Cardiac muscle cell (in vitro differentiated cells and primary cell): ENCODE measurements at places on chromosomes 5 and 9. TPM values are rescaled to one million over a fixed set of nuclear protein-coding genes. Genes with fewer than 3 reads are reported as not detected.

- DNase-seq: peak; percentile 38
These were observed 30.7 kb downstream of the EXOC3 start for GRCh38 chr5:473551-474192.

GRCh38 chr5:57824047-57824446, 341.4 kb upstream of the ACTBL2 start:
- no peak for DNase-seq

- DNase-seq: no peak
These were observed 205.7 kb upstream of the TBCA start for GRCh38 chr5:77981820-77982219.

- DNase-seq: no peak
These were observed 94.5 kb downstream of the TMC1 start for GRCh38 chr9:72615931-72616330.

DNA sequence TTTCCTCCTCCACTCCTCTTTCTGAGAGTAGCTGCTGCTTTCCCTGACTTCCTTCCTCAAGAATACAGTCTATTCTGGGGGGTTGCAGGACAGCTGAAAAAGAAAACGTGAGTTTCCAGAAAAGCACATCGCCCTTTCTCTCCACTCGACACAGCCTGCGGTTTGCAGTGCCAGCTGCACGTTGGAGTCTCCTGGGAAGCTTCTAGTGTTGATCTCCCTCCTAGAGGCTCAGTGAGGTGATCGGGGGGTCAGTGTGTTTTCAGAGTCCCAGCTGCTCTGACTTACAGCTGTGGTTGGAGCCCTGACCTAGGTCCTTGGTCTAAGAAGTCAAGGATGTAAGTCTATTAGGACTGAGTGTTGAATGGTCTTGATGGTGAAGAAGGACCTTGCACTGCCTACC, 25.0 kb upstream of the SUSD3 start:
- no peak for DNase-seq

DNA sequence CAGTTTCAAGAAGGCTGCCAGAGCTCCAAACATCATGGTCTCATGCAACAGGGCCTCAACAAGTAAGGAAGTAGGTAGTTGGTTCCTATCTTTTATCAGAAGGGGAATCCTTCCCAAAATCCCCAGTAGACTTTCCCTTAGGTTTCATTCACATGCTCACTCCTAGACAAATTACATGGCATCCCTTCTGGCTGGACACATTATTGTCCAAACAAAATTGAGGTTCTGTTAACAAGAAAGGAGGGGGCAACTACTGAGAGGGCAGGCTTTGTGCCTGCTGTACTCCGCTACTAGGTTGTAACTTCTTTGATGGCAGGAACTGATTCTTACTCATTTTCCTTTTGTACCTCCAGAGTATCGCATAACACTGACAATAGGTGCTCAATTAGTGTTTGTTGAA, 56.0 kb upstream of the OSMR start:
- DNase-seq: no peak

DNA sequence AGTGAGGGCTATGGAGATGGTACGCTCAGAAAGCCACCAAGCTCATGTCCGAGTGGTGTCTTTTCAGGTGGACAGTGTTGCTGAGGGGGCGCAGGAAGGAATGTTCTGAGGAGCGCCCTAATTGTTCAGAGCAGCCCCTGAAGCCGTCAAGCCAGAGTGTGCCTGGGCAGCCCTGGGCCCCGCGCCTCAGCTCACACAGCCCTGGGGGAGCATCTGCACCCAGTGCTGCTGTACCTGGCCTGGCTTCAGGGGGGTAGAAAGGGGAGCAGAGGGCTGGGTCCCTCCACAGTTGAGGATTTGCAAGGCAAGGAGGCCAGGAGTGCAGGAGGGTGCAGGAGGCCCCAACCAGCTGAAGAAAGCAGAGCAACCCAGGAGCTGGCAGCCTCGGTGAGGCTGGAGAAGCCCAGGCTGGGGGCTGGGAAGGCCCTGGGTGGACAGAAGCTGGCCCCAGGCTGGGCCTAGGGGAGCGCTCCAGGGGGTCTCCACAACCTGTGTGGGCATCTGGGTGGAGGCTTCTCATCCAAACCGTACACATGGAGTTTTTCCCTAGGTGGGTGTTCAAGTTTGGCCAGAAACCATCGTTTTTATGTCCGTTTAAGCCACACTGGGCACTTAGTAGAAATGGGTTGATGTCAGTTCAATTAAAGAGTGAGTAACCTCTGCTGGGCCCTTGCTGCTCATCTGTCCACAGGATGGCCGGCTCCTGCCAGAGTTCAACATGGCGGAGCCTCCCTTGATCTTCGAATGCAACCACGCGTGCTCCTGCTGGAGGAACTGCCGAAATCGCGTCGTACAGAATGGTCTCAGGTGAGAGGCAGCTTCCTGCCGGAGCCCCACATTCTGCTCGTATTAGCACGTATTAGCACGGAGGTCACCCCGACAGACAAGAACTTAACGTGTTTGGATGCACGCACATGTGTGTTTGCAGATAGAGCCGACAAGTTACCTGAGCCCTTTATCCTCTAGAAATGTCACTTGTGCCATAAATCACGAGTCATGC, 62.0 kb upstream of the CACNA1B start:
- DNase-seq: no peak

- no peak for DNase-seq
These were observed 29.8 kb upstream of the RXRA start for GRCh38 chr9:134296301-134297082.

GRCh38 chr9:120696551-120697230, 17.6 kb downstream of the MEGF9 start:
- DNase-seq: no peak

DNA sequence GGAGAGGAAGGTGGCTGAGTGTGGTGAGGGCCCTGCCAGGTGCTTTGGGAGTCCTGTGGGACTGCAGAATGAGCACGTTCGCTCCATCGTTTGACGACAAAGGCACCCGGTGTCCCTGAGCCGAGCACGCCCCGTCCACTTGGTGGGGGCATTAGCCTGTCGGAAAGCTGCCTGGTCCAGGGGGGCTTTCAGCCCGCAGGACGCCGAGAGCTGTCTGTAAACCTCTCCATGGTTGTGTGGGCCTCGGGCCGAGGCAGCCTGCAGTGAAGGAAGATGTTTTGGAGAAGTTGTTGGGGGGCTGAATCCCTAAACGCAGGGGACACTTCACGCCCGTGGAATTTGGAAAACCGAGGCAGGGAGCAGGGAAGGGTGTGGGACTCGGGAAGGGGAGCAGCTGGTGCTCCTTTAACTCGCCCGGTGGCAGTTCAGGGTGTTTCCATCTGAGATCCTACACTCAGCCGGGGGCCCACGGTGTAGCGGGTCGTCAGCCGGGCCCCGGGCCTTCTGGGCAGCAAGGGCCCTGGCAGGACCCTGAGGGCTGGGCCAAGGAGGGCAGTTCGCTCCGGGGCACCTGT, 53.8 kb downstream of the MRPL36 start:
- DNase-seq: no peak

GRCh38 chr5:127206320-127207113, 84.1 kb upstream of the MEGF10 start:
- peak; percentile 85 for DNase-seq

- DNase-seq: no peak
These were observed 128.5 kb downstream of the ZNF354C start for GRCh38 chr5:179188636-179189035.

DNA sequence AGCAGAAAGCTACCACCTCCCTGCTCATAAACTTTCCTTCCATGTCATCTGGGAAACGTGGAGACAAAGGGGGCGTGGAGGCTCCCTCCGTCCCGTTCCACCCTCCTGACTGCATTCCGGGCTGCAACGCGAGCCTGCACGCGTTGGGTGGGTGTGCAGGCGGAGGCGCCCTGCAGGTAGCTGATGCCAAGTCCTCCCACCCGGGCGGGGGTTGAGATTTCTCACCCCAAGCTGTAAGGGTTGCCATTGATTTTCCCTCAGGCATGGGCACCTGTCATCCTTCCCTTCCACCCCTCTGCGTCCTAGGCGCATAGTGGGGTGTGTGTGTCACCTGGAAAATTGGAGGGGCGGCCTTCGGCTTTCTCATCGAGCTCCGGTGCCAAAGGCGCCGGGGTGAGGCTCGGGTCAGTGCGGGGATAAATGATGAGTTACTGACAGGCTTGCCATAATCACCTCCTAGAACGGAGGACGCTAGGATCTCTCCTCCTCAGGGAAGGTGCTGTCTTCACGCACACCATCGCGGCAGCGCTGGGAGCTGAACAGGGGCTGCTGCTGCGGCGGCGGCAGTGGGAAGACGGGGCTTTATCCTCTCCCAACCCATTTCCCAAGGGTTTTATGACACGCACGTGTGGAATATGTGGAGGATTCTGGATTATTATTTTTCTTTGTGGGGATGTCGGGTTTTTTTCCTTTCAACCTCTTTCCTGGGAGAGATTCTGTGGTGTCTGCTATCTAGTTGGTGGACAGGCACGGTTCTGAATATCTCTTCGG, 973 bp downstream of the PLPPR1 start:
- DNase-seq: no peak

- DNase-seq: peak; percentile 63
These were observed 75.2 kb upstream of the SMARCA2 start for GRCh38 chr9:1939926-1940368.

- no peak for DNase-seq
These were observed 356.2 kb upstream of the NUDT12 start for GRCh38 chr5:103918668-103919367.

DNA sequence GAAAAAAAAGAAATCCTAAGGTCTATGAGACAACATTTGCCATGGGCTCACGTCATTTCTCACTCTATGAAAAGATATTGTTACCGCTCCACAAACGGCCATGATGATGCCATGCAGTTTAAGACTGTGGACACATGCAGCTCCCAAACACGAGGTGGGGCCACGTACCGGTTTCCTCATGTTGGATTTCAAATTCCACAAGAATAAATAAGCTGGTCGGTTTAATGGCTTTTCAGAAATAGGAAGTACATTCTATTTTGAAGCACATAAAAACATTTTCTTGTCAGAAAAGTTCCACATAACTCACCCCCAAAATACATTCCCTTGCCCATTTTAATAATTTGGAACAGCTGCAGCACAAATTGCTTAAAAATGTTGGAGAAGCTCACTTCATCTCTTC, 130.6 kb downstream of the MYO10 start:
- DNase-seq: no peak

DNA sequence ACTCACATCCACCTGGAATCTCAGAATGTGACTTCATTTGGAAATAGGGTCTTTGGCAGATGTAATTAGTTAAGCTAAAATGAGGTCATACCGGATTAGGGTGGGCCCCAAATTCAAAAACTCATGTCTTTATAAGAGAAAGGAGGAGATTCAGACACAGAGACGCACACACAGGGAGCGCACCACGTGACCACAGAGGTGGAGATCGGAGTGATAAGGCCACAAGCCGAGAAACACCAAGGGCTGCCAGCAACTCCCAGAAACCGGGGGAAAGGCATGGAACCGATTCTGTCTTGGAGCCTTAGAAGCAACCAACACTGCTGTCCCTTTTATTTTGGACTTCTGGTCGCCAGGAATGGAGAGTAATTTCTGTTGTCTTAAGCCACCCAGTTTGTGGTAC, 31.8 kb upstream of the LMX1B start:
- no peak for DNase-seq

DNA sequence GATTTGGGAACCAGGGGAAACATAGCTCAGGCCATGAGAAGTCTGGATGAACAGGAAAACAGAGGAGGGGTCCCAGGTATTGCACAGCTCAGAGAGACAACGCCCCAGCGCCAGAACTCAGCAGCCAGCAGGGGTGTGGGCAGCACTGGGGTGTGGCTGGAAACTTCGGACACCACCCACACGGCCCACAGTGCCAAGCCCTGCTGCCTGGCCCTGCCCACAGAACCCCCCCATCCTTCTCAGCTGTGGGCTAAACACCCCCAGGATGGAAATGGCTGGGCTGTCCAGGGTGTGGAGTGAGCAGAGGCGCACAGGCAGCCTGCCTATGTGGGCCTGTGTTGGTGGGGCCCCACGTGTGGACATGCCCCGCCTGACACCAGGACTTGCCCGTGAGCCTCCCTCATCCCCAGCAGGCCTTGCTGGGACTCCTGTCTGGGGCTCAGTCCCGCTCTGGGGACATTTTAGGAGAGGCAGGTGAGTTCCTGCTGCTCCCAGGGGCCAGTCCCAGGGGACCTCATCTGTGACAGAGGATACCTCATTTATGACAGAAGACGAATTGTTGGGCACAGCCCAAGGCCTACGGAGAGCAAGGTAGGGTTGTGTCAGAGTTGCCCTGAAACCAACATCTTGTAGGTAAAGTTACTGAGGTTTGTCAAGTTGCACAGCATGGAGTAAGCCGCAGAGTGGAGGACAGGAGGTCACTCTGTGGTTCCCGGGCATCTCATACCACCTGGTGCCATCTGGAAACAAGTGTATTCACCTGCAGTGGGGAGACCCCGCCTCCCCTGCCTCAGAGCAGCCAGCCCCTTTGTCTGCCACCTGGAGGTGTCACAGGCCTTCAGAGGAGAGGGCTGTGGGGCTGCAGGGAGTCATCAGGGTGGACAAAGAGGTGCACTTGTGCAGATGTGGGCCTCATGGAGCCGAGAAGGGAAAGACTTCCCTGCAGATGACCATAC, 183.2 kb downstream of the AUH start:
- DNase-seq: no peak

- DNase-seq: peak; percentile 65
These were observed 36.0 kb downstream of the POC5 start for GRCh38 chr5:75681125-75681830.

- DNase-seq: no peak
These were observed 176.5 kb downstream of the CDK5RAP2 start for GRCh38 chr9:120403543-120403856.

DNA sequence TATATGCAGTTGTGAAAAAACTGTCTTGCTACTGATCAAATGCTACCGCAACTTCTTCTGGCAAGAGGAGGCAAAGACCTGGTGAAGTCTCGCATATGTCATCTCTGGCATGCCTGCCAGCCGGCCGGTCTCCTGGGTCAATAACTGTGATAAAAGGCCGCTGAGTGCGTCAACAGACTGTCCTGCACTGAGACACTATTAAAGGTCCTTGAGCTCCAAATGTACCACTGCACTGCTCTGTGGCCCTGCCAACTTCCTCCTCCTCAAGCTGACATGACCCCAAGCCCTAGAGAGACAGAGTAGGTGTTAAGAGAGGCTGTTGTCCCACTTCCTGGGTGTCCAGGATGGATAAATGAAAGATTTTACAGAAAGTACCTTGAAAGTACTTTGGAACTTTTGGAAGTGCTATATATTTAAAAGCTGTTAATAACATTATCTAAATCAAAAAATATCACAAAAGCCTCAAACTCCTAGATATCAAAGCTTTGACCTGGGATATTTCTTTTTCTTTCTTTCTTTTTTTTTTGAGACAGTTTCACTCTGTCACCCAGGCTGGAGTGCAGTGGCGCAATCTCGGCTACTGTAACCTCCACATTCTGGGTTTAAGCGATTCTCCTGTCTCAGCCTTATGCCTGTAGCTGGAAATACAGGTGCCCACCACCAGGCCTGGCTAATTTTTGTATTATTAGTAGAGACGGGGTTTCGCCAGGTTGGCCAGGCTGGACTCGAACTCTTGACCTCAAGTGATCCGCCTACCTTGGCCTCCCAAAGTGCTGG, 31.5 kb downstream of the RAPGEF1 start:
- DNase-seq: peak; percentile 33

- no peak for DNase-seq
These were observed 9.0 kb downstream of the PCDHAC1 start for GRCh38 chr5:140934964-140935606.

GRCh38 chr5:92567831-92568450, 1013.1 kb downstream of the NR2F1-AS1 start:
- no peak for DNase-seq

- peak; percentile 32 for DNase-seq
These were observed 29.3 kb downstream of the FUBP3 start for GRCh38 chr9:130608554-130609134.

ZFP37 gene
- polyA plus RNA-seq: 2.2 and 3.2 TPM in 2 replicates

BAAT gene
- not detected in 2 replicates for polyA plus RNA-seq

DDX4 gene
- polyA plus RNA-seq: 0.34 TPM in 1 of 2 replicates, not detected in the other

CSF1R gene
- 0.48 and 0.50 TPM in 2 replicates for polyA plus RNA-seq

SLC46A2 gene
- polyA plus RNA-seq: 0.10 TPM in 1 of 2 replicates, not detected in the other

GNA14 gene
- 0.21 and 1.2 TPM in 2 replicates for polyA plus RNA-seq

GGTA1 gene
- 1.1 and 1.6 TPM in 2 replicates for polyA plus RNA-seq
